ENCODE measurements at places on chromosomes 2 and 18.

GRCh38 chr2:142332196-142332595 lies 201.4 kb upstream of the LRP1B start:
- no peak for DNase-seq

- DNase-seq = no peak
Measured at GRCh38 chr2:99648178-99648844, 158.5 kb upstream of the REV1 start.

GRCh38 chr2:37851428-37851827 lies 73.7 kb upstream of the RMDN2 start:
- no peak for DNase-seq

DNA sequence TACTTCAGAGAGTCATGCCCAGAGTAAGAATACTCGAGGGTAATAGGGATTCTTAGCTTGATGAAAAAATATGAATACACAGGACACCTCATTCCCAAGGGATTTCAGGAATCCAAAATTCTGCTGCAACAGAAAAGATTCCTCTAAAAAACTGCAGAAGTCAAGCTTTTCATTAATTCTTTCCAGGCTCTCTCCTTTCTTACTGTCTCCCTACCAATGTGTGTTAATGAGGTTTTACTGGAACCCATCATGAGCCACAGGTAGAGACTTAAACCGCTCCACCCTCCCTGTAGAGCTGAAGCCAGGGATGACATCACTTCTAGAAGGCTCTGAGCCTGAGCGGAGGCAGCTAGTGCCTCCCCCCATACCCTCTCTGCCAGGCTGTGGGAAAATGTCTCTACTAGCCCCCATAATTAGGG lies 3.4 kb downstream of the SDC1 start:
- DNase-seq = no peak

- no peak for DNase-seq
Measured at GRCh38 chr2:21317131-21317530, 193.4 kb downstream of the TDRD15 start.

- no peak for DNase-seq
Measured at GRCh38 chr18:75090336-75090735, 118.6 kb downstream of the PTGR3 start.

- no peak for DNase-seq
Measured at GRCh38 chr2:112679484-112679883, 33.7 kb downstream of the SLC20A1 start.

GRCh38 chr18:2963048-2963447 lies 49.9 kb downstream of the LPIN2 start:
- DNase-seq = no peak

DNA sequence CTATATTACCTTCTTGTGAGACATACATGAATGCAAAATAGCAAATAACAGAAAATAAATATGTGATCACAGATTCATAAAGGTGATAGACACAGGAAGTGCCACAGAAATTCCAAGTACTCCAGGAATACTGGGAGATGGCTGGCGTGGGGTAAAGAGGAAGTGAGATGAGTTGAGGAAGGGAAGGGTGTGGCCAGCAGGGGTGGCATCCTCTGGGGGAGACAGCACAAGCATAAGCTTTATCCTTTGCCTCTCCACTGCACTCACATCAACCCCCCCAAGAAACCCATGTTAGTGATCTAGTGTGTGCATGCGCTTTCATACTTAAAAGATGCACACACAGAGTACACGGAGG lies 94.8 kb upstream of the B3GNT7 start:
- DNase-seq = no peak

DNA sequence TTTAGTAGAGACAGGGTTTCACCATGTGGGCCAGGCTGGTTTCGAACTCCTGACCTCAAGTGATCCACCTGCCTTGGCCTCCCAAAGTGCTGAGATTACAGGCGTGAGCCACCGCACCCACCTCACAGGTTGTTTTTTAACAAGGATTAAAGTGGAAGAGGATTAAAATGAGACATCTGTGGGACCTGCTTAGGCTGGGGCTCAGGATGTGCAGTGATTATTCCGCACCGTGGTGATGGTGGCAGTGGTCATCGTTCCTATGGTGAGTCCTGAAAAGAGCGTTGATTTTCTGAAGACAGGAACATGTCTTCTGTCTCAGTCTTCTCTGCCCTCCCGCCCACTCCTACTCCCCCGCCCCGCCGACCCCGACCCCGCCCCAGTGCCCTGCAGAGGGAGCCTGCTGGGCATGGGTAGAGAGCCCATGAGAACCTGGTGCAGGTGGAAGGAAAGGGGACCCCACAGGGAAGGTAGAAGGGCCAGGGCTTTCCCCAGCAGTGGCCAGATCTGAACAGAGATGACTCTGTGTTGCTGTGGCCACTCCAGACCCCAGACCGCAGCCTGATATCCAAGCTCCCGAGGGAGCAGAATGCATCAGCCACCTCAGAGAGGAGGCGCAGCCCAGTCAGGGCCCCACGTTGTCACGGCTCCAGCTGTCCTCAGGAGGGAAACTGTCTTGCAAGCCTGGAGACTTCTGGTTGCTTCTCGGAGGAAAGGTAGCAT lies 34.5 kb upstream of the FOSL2 start:
- DNase-seq = no peak

- no peak for DNase-seq
Measured at GRCh38 chr2:23350792-23351355, 34.1 kb upstream of the KLHL29 start.

GRCh38 chr2:238456970-238457926 lies 30.5 kb downstream of the ASB1 start:
- no peak for DNase-seq

DNA sequence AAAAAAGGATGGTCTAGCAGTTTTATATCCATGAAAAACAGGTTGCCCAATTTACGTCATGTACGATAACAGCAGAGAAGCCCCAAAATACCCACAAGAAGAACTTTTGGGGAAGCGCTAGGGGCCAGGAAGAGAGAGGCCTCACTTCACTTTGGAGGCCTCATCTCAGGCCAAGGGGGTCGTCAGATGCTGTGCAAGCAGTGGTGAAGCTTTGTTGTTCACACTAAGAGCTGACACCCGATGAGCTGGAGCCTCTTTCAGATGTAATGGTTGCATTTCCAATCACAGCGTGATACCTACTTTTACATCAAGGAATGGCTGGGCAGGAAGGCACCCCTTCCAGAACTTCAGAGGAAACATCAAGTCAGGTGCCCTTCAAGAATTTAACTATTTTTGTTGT lies 242.3 kb upstream of the PXDN start:
- DNase-seq = no peak

GRCh38 chr18:79378536-79379250 lies 17.0 kb upstream of the NFATC1 start:
- DNase-seq = peak; percentile 63

DNA sequence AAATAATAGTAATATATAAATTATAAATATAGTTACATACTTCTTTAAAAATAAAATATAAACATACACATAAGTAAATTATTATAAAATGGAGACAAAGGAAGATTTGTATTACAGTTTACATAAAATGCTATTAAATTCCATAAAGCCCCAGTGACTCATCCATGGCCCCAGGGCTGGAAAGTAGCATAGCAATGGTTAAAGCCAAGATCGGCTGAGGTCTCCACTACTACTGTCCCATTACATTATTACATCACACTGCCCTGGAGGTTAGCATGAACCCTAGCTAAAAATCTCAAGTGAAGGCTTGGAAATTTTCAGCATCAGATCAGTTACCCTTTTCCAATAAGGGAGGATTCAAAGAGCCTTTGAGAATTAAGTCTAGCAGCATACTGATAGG lies 936.2 kb downstream of the DSC3 start:
- DNase-seq = no peak

GRCh38 chr2:102478686-102479470 lies 5.9 kb downstream of the SLC9A4 start:
- no peak for DNase-seq

- no peak for DNase-seq
Measured at GRCh38 chr2:222707689-222708273, 36.3 kb downstream of the MOGAT1 start.

- no peak for DNase-seq
Measured at GRCh38 chr2:217835931-217836891, 166.6 kb downstream of the TNS1 start.

GRCh38 chr2:195871326-195871725 lies 197.3 kb downstream of the DNAH7 start:
- DNase-seq = no peak

DNA sequence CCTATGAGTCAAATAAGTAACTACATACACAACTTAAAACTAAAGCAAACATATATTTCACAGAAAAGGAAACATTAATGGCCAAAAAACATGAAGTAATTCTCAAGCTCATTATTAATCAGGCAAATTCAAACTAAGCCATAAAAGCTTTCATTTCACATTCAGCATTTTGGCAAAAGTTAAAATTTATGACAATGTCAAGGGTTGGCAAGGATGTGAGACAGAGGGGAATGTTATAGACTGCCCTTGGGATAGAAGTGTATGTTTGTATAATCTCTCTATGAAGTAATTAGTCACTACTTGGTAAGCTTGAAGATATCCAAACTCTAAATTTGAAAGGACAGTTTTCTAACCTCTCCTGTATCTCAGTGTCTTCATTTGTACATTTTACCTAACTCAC lies 539.4 kb downstream of the RIT2 start:
- no peak for DNase-seq

DNA sequence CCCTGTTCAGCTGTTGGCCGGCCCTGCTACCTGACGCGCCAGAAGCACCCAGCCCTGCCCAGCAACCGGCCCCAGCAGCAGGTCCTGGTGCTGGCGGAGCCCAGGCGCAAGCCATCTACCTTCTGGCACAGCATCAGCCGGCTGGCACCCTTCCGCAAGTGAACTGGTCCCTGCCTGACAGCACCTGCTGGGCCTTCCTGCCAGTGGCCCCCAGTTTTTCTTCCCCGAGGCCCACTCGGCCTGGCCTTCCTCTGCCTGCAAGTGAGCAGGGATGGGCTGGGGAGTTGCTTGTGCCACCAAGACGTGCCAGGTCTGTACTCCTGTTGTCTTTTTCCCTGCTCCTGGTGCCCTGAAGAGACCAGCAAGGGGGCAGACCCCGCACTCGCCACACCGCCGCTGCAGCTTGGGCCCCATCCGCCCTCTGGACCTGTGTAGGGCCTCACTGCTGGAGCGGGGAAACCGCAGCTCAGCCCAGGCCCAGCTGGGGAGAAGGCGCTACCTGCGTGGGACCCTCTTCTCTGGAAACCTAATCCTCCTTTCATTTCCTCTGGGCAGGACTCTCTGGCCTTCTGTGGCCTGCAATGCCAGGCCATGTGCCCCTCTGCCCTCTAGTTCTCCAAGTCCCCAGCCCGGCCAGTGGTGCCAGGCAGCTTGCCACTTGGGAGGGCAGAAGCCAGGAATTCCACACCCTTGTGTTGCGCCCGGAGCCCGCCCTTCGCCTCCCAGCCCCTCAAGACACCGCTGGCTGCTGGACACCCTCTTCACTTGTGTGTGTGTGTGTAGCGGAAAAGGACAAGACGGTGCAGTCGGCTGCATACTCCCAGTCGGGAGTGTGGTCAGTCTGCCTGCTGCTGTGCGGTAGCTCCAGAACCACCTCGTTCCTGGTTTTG lies 47.0 kb downstream of the FAM168B start:
- DNase-seq = no peak

DNA sequence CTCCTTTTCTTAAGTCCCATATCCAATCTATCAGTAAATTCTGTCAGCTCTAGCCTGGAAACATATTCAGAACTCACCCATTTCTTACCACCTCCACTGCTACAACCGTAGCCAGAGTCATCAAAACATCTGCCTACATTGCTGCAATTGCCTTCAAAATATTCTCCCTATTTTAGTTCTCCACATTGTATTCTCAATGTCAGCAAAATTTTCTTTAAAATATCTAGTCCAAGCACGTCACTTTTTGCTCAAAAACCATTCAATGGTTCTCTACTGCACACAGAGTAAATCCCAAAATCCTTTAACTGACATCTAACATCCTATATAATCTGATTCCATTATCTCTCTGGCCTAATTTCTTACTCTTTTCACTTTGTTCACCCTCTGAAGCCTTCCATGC lies 68.5 kb upstream of the ERBB4 start:
- no peak for DNase-seq

GRCh38 chr18:45277908-45278307 lies 337.4 kb upstream of the SLC14A2 start:
- DNase-seq = no peak

- no peak for DNase-seq
Measured at GRCh38 chr18:10659594-10659993, 133.8 kb downstream of the NAPG start.

DNA sequence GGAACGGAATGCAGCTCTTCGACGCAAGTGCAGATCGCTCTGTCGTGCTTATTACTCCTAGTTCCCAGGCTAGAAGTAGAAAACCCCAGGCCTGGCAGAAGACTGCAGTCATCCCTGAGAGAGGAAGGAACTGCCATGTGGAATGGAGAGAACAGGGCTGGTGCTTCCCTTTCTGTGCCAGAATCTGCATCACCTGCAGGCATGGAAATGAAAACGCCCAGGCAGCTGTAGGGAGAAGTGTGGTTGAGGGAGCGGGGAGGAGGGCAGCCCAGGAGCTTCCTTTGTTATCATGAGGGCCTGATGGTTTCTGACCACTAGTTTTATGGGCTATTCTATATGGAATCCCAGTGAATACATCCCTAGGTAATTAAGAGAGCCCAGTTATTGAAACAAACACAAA lies 79.4 kb upstream of the SMIM21 start:
- DNase-seq = no peak

DNA sequence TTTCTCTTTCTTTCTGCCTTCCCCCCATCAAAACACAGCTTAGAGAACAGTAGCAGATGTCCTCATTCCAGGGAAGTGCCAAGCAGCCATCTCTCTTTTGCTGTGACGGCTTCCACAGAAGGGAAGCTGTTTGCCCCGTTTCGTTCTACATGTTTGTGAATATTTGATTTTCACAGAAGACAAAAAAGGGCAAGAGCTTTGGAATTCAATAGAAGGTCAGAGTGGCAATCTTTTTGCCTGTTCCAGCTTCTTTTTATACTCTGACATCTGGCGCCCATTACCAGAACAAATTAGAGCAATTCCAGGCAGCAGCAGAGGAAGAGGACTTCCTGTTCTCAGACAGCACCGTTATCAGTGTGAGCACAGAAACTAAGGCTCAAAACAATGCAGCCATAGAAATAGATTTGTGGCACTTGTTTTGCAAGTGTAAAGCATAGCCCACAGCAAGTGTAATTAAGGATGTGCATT lies 79.0 kb upstream of the CDH19 start:
- no peak for DNase-seq

DNA sequence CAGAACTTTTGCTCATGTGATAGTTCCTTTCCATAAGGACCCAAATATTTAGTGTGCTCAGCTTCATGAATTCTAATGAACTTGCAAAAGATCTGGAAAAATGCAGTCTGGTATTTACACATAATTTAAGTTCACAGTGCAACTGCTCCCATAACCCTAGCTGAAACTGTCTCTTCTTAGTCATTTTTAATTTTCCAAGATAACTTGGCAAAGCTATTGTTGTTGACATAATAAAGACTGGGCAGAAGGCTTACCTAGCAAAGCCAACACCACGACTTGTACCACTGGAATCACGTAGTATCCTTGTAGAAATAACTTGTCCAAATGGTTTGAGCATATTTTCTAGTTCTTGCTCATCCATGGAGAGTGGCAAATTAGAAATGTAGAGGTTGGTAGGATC lies 103.0 kb upstream of the ITGB6 start:
- DNase-seq = no peak

All from stimulated activated CD8-positive, alpha-beta memory T cell treated with anti-CD3 and anti-CD28 coated beads, Interleukin-2, amount 100 ng/mL, for 1 hour (primary cell).